ENCODE measurements at places on chromosomes 1 and 21. TPM values are rescaled to one million over a fixed set of nuclear protein-coding genes. Genes with fewer than 3 reads are reported as not detected.

GBP6 gene
- polyA plus RNA-seq: 0.05 TPM

TMPRSS15 gene
- polyA plus RNA-seq: 0.07 TPM

CD52 gene
- polyA plus RNA-seq: 2.7 TPM

OR10K1 gene
- not detected for polyA plus RNA-seq

ASTN1 gene
- polyA plus RNA-seq: 9.8 TPM

FASLG gene
- polyA plus RNA-seq: not detected

C1orf94 gene
- not detected for polyA plus RNA-seq

MAP3K7CL gene
- polyA plus RNA-seq: 7.7 TPM

F3 gene
- polyA plus RNA-seq: 57.9 TPM

RLF gene
- polyA plus RNA-seq: 20.1 TPM

RGS16 gene
- 1.7 TPM for polyA plus RNA-seq

CYP4A11 gene
- polyA plus RNA-seq: 20.8 TPM

KCNC4 gene
- polyA plus RNA-seq: 5.5 TPM

NBPF20 gene
- 1.3 TPM for polyA plus RNA-seq

GBP2 gene
- 3.5 TPM for polyA plus RNA-seq

SLC45A1 gene
- 2.8 TPM for polyA plus RNA-seq

TNNI3K gene
- polyA plus RNA-seq: 1.1 TPM

SH2D1B gene
- polyA plus RNA-seq: 0.23 TPM

LRRC3 gene
- polyA plus RNA-seq: 6.6 TPM

OPTC gene
- polyA plus RNA-seq: not detected

CASQ2 gene
- polyA plus RNA-seq: 0.37 TPM

OXCT2 gene
- 0.14 TPM for polyA plus RNA-seq

PADI3 gene
- polyA plus RNA-seq: 0.23 TPM

GPR37L1 gene
- 0.08 TPM for polyA plus RNA-seq

TFF3 gene
- 5.9 TPM for polyA plus RNA-seq

G0S2 gene
- polyA plus RNA-seq: 5.8 TPM

TMEM269 gene
- polyA plus RNA-seq: 0.83 TPM

HMCN1 gene
- 78.0 TPM for polyA plus RNA-seq

NPR1 gene
- polyA plus RNA-seq: 74.9 TPM

C1orf141 gene
- polyA plus RNA-seq: 0.39 TPM

LRRN2 gene
- polyA plus RNA-seq: 11.1 TPM

FHAD1 gene
- polyA plus RNA-seq: 9.8 TPM

ZNF593OS gene
- 2.0 TPM for polyA plus RNA-seq

DMRTA2 gene
- not detected for polyA plus RNA-seq

ICOSLG gene
- 9.6 TPM for polyA plus RNA-seq

CHODL gene
- polyA plus RNA-seq: 4.7 TPM

SPATA21 gene
- 0.17 TPM for polyA plus RNA-seq

C1QA gene
- polyA plus RNA-seq: 14.8 TPM

TTC3 gene
- polyA plus RNA-seq: 145 TPM

KCNK2 gene
- polyA plus RNA-seq: 2.9 TPM

Measured in left renal pelvis (tissue), 4 donors.